CD8-positive, alpha-beta T cell (primary cell): ENCODE measurements at places on chromosomes 2 and 18.

- no peak for DNase-seq
These were observed 249.3 kb downstream of the ZNF385B start for GRCh38 chr2:179612108-179612507.

DNA sequence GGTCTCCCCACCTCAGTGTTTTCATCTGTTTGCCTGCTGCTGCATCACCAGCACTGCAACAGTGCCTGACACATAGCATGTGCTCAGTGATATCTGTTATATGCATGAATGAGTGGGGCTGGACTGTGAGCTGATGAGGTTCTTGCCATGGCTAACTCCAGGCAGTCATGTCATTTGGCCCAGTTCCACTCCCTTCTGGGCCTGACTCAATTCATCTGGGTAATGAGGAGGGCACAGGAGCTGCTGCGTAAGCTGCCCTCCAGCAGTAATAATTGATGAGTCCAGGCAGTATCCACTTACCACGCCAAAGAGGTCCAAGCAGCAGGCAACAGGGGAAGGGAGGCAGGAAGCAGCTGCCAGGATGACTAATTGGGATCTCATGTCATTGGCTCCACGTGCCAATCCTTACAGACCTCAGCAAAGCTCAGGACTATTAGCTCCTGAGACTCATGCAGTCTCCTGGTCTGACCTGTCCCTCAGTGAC, 34.1 kb upstream of the MAT2A start:
- no peak for DNase-seq

- no peak for DNase-seq
These were observed 20.9 kb downstream of the LYG1 start for GRCh38 chr2:99279969-99280695.

DNA sequence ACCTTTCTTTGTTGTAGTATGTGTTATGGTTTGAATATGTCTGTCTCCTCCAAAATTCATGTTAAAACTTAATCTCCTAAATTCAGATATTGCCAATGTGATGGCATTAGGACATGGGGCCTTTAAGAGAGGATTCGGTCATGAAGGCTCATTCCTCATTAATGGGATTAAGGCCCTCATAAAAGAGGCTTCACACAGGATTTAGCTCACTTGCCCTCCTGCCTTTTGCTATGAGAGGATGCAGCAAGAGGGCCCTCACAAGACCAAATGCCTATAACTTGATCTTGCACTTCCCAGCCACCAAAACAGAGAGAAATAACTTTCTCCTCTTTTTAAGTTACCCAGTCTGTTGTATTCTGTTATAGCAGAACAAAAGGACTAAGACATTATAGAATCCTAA, 19.7 kb downstream of the ZBTB14 start:
- no peak for DNase-seq

DNA sequence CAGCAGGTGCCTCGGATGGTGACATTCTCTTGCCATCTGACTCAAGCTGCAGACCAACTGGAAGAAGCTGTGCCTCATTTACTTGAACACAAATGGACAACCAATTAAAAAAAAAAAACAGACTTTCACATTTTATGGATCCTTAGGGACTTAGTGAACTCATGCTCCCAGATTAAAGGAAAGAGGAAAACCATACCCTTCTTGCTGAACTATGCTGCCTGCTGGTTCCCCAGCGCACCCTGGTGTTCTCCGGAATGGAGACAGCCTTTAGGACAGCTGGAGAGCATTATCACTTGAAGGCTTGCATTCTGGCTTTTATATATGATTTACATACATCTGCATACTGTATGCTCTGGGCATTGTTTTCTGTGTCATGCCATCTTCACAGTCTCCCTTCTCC, 370.7 kb downstream of the SLC4A3 start:
- DNase-seq, result no peak

- no peak for DNase-seq
These were observed 259.4 kb downstream of the RAD51AP2 start for GRCh38 chr2:17258861-17259260.

- no peak for DNase-seq
These were observed 10.9 kb upstream of the EIF2AK2 start for GRCh38 chr2:37167636-37168180.

DNA sequence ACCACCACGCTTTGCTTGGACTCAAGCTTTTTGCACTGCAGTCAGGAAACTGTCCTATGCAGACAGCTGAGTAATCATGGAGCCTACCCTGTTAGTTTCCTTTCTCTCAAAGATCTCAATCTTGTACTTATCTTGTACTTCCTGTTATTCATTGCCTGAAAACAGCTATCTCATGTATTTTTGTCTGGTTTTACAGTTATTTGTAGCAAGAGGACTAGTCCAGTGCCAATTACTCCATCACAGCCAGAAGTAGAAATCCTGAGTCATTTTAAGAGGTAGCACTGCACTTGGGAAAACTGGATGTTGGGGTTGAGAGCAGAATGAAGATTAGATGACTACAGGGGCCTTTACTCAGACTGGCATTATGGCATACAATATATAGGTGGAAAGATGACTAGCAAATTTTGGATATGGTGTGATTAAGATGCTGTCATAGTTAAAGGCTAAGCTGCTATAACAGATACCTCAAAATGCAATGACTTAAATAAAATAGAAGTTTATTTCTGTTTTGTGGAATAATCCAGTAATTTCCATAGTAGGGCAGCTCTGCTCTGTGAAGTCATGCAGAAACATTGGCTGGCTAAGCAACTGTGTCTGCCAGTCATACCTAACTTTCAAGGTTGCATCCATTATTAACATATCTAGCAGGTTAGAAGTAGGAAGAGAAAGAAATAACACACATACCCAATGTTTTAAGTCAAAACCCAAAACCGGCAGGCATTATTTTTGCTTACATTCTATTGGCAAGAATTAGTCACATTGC, 21.1 kb upstream of the CHMP3 start:
- DNase-seq, result no peak

GRCh38 chr2:198287706-198288105, 483.3 kb downstream of the PLCL1 start:
- no peak for DNase-seq

GRCh38 chr2:136246086-136246669, 128.2 kb upstream of the CXCR4 start:
- DNase-seq, result no peak

DNA sequence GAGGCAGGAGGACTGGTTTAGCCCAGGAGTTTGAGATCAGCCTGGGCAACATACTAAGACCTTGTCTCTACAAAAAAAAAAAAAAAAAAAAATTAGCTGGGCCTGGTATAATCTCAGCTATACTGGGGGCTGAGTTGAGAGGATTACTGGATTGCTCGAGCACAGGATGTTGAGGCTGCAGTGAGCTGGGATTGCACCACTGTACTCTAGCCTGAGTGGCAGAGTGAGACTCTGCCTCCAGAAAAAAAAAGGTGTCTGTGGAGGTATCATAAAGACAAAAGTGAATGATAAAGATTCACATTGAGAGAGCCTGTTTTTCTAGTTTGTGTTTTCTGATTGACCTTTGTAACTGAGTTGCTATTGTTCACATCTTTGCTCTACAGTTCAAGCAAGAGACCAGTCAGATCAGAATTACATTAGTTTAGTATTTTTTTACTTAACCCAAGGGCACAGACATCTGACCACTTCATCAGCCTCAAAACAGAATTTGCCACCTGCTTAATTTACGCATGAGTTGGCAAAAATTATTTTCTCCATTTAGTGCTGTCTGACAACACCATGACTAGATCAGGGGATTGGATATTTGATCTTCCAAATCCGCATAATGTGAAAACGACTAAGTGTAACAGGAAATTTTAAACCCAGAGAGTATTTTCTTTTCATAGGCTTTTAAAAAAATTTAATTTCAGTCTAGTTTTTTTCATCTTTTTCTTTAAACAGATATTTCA, 271.0 kb downstream of the TGIF1 start:
- DNase-seq, result no peak

DNA sequence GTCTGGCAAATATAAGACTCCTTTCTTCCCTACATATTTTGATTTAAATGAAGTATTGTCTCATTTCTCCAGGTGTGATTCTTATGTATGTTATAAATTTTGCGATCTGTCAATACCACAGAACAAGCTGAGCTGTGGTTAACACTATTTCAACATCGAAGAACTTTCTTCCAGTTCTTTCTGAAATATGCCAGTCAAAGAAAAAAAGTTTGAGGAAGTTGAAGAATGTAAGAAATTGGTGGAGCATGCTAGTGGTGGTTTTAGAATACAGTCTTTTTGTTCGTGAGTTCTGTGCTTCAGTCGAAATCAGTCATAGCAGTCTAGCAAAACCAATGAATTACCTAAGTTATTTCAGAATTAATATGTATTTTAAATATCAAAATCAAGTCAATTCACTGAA, 8.6 kb upstream of the COBLL1 start:
- no peak for DNase-seq

GRCh38 chr2:70247364-70248180, 856 bp downstream of the TIA1 start:
- no peak for DNase-seq

- DNase-seq, result peak; percentile 7
These were observed 84.1 kb downstream of the CAPN13 start for GRCh38 chr2:30722936-30723725.

DNA sequence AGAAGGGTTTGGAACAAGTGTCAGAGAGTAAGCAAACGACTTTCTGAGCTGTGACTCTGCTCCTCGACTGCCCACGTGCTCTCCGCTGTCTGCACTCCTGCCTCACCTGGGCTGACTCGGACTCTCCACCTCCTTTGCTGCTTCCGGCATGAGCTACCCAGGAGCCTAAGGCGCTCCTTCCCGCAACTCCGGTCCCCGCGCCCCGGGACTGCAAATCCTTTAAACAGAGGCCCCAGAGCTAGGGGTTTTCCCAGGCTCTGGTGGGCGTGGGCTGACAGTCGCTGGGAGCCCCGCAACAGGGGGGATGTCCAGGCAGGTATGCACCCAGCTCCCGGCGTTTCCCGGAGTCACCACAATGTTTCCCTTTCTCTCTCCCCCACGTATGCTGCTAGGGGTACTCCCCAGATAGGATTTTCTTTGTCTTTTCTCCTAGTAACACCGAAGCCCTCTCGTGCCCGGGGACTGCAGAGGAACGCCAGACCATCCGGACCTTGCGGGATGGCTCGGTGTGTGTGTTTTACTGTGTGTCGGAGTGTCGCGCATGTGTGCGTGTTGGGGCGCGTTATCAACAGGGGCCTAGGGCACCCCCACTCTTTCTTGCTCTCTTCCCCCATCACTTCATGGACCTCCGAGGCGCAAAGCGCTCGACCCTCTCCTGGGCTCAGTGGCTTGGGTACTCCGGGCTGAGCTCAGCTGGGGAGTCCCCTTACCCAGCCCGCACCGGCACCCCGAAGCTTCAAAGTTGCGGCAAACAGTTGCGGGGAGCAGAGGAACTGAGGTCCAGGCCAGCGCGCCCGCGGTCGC, 691 bp upstream of the THSD7B start:
- DNase-seq, result no peak

- no peak for DNase-seq
These were observed 250.4 kb upstream of the SIX2 start for GRCh38 chr2:45259547-45260160.

DNA sequence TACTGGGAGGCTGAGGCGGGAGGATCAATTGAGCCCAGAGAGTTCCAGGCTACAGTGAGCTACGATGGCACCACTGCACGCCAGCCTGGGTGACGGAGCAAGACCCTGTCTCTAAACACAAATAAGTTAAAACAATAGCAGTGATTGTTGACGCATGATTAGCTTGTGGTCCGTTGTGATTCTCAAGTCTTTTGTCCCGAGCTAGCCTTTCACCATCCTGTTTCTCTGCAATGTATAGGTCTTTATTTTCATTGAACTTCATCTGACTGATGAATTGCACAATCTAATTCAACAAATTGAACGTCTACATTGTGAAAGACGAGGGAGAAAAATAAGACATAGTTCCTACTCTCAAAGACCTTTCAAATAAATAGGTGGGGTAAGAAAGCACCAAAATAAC, 8.8 kb upstream of the FZD7 start:
- no peak for DNase-seq

GRCh38 chr2:48235076-48235475, 294.9 kb upstream of the STON1 start:
- DNase-seq, result no peak
